ENCODE measurements at places on chromosomes 4 and X.

- peak; percentile 95 for DNase-seq
Measured at GRCh38 chr4:121800961-121801714, at the start of gene EXOSC9. Gene EXOSC9 (plus strand): TSS chr4:121801323. CDS start chr4:121801425, 102 bp downstream.

DNA sequence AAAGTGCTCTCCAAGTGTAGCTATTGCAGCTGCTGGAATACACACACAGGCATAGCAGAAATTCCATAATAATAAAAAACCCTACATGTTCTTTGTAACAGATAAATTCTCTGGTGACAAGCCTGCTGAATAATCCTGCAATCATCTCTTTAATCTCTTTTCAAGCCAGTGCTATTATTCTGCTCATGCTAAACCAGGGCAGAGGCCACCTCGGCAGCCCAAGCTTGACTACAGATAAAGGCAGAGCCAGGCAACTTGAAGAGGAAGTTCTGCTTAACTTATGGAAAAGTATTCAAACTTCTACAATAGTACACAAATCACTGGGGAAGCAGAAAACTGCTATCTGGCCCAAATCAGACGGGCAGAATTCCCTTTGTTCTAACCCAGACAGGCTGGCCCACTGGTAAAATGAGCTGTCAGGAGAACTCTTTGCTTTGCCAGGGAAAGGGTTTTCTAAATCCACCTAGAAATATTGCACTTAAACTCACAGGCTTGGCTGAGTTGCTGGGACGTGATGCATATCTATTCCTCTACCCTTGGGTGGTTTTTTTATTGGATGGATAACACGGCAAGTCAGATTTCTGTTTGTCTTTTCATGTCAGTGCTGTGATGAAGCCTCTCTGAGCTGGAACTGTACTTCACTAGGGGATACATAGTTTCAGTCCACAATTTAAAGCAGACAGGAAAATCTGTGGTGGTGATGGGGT is 70.5 kb downstream of the GATB start:
- DNase-seq: peak; percentile 84

DNA sequence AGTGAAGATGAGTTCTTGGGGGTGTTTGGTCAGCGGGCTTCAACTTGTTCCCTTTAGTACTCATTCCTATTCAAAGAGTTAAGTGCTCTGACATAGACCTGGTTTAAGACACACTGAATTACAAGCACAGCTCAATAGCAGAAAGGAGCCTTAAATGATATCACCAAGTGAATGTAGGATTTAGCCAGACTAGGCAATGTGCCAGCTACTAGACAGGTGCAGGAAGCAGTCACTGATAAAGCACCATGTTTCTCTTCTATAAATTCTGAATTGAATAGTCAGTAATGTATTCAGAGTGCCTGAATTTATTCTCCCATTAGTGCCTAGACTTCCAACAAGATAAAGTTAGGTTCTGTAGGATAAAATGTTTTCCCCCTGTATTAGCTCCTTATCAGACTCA is 63.6 kb downstream of the ASB9 start:
- no peak for DNase-seq

GRCh38 chr4:14222377-14223029 is 595.0 kb upstream of the BOD1L1 start:
- DNase-seq: no peak

- no peak for DNase-seq
Measured at GRCh38 chr4:26297219-26297618, 23.6 kb upstream of the RBPJ start.

DNA sequence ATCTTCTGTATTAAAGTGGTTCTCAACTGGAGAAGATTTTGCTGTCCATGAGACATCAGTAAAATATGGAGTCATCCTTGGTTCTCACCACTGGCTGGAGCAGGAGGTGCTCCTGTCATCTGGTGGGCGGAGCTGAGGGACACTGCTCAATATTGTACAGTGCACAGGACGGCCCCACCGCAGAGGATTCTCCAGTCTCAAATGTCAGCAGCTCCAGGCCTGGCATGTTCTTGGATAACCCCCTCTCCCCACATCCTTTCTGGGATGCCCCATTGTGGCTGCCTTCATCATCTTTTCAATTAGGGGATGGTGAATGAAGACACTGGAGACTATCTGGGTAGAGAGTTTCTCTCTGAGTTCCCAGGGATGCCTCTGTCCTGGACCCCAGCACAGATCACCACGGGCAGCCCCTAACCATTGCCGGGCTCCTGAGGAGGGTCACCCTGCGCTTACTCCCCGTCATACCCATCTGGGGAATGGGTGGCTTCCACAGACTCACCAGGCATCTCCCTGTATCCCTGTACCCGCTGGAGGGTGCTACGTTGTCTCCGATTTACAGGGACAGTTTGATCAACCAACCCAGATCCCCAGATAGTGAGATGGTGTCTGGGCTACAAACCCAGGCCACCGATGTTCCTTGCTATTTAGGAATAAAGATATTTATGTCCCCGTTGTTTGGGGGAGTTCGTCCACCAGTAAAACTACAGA is 21.9 kb upstream of the P2RY8 start:
- DNase-seq: no peak

- DNase-seq: peak; percentile 96
Measured at GRCh38 chr4:57023104-57023503, 44.4 kb downstream of the POLR2B start.

DNA sequence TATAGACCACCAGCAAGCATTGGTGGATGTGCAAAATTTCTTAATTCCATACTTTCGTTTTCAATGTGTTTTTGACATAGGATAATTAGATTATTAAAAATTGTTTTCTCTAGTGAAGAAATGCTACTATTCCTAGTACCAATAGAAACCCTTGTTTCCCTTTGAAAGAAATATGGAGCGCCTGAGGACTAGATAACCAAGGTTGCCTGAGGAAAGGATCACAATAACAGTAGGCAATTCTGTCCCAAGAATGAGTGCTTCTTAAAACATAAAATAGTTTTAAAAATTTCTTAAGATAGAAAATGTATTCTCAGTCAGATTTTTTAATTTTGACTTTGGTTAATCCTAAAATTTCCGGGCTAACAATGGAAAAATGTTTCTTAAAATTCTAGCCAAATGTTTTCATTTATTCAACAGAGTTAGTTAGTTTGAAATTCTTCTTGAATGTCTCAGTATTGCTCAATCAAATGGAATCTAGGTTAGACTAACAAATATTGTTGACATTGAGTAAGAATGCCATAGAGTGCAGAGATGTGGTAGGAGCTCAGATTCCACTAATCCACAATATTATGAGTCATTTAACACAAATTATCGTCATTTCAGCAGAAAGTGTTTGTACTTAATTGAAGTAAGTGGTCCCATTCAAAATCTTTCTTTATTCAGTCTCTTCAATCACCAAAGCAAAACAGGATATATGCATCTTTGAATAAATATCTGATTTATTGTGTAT is 666.0 kb downstream of the GRID2 start:
- peak; percentile 94 for DNase-seq

DNA sequence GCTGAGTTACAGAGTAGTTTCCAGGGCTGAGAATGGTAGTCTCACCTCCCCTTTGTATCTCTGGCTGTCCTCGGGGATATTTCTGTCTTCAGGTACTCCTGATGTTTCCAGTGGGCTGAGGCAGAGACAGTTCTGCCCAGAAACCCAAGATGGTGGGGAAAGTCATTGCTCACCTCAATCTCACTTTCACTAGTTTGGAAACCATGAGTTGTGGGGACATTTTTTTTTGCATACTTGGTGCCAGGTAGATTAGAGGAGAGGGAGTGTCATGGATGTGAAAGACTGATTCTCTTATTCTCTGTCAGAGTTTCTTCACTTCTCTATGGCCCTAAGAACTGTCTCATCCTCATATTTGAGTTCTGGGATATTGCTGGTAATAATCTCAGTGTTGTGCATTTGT is 708.6 kb upstream of the MAGEB2 start:
- DNase-seq: no peak

DNA sequence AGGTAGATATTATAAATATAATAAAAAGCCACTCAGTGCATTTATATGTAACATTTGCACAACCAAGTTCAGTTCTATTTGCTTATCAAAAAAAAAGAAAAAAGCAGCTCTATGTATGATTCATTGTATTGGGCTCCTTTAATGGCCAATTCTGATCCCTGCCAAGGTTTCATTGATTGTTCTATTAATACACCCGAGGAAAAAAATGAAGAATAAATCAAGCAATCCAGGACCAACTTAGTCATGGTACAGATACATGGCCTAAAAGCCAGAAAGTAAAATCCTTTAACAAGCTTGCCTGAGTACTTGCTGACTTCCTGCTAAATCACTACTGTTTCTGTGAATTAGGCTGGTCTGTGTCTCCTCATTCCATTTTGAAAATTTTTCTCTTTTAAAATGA is 77.6 kb upstream of the PCDH7 start:
- peak; percentile 44 for DNase-seq

- no peak for DNase-seq
Measured at GRCh38 chrX:133994576-133994975, 9.2 kb upstream of the GPC3 start.

- DNase-seq: no peak
Measured at GRCh38 chr4:138460477-138461414, 218.6 kb upstream of the SLC7A11 start.

DNA sequence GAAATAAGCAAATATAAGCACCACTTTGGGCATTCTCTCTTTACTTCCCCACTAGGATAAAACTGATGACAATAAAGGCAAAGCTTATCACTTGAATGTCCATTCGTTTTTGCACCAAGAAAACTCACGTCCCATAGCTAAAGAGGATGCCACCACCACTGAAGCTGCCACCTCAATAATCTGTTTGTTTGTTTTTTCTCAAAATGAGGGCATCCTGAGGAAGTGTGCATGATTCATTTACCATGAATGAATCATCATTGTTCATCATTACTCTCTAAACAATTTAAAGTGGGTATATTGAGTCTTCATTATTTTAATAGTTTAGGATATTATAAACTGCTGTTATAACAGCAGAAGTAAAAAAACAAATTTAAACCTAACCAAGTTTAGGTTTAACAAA is 168.2 kb downstream of the DCTD start:
- DNase-seq: no peak

DNA sequence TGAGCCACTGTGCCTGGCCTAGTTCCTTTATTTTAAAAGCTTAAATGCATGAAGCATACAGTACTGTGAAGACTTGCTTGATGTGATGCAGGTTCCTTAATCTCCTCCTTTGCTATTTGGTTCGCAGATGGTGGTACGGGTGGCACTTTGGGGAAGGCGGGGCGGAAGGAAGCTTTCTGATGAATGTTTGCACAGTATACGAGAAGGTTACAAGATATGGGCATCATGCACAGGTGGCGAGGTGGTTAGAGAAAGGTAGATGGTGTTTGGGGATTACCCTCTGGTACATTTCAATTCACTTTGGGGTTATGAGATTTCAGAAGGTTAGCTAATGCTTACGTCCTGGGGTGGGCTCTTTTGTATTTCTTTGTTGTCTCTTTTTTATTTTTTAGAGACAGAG is 17.2 kb downstream of the RHOH start:
- no peak for DNase-seq

GRCh38 chr4:175234162-175234561 is 316.0 kb downstream of the ADAM29 start:
- DNase-seq: no peak

- DNase-seq: no peak
Measured at GRCh38 chrX:13323241-13323640, 3.4 kb upstream of the ATXN3L start.

- no peak for DNase-seq
Measured at GRCh38 chrX:81412428-81412827, 210.5 kb downstream of the SH3BGRL start.

GRCh38 chrX:74925225-74926088 is at the start of gene NEXMIF:
Gene NEXMIF (minus strand): TSS chrX:74925452.
- DNase-seq: peak; percentile 2

DNA sequence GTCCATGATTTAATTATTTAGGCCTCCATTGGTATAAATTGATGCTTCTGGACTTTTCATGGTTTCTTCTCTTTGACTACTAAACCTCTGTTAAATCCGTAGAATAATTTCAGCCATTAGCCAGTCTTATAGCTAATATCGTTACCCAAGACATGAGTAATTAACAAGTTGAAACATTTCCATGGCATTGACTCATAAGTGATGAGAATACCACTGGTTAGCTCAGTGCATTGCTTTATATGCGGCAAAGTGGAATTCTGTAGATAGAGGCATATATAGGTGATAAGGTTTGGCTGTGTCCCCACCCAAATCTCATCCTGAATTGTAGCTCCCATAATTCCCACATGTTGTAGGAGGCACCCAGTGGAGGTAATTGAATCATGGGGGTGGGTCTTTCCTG is 80.6 kb downstream of the VCX2 start:
- DNase-seq: no peak

GRCh38 chrX:5807181-5807580 is 421.5 kb downstream of the NLGN4X start:
- DNase-seq: peak; percentile 36

DNA sequence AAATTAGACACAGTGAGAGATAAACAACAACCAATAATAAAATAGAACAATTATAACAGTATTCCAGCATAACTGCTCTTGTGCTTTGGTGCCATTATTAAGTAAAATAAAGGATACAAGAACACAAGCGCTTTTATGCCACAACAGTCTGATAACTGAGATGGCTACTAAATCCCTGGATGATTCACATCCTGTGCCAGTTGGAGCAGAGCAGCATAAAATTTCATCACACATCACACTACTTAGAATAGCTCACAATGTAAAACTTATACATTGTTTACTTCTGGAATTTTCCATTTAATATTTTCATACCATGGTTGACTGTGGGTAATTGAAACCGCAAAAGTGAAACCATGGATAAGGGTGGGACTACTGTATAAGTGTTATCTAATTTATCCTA is 399.9 kb upstream of the CNKSR2 start:
- DNase-seq: peak; percentile 12

DNA sequence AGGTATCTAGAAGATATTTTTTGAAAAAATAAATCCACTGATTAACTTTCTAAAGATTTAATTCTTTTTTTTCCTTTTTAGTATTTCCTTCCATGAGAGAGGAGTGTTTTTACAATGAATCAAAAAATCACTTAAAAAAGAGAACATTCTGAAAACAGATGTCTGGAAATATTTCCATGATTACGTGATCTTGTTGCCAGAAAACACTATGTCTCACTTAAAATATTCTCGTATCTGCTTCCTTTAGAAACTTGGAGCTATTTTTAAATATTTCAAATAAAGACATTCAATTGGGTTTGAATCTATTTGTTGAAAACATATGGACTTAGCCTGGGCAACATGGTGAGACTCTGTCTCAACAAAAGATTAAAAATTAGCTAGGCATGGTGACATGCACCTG is 232.8 kb upstream of the RASGEF1B start:
- no peak for DNase-seq

DNA sequence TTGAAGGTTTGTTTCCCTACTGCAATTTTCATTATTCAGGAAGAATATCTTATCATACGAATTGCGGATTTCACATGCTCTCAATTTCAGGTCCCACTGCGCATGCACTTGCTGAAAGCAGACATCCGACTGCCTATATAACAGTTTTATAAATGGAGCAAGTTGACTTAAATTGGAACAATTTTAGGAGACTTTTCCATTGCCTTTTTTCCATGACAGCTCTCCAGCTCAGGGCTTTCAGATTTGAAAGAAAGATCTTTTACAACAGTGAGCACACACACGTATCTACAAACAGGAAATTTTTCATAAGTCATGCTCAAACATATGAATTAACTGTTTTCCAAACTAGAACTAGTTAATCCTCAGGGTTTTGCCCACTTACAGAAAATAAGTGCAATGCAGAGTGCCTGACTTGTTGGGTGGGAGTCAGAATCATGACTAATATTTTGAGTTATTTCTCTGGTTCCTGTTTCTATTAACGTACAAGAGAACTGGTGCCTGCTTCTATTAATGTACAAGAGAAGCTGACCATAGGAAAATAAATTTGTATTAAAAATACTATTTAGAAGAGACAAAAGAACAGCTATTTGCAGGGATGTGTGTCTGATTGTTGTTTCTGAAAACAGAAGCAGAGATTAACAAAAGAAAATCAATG is 137.9 kb downstream of the GPC3 start:
- no peak for DNase-seq

- DNase-seq: peak; percentile 40
Measured at GRCh38 chr4:1082215-1083182, 30.9 kb downstream of the RNF212 start.

All from fibroblast of upper back skin (primary cell).